ENCODE measurements at places on chromosomes 12 and 14. TPM values are rescaled to one million over a fixed set of nuclear protein-coding genes. Genes with fewer than 3 reads are reported as not detected.
A peak's percentile ranks its signal among the peaks of the same experiment; 100 is the strongest.

The ANG gene
- total RNA-seq, result 2.3 TPM

DNA sequence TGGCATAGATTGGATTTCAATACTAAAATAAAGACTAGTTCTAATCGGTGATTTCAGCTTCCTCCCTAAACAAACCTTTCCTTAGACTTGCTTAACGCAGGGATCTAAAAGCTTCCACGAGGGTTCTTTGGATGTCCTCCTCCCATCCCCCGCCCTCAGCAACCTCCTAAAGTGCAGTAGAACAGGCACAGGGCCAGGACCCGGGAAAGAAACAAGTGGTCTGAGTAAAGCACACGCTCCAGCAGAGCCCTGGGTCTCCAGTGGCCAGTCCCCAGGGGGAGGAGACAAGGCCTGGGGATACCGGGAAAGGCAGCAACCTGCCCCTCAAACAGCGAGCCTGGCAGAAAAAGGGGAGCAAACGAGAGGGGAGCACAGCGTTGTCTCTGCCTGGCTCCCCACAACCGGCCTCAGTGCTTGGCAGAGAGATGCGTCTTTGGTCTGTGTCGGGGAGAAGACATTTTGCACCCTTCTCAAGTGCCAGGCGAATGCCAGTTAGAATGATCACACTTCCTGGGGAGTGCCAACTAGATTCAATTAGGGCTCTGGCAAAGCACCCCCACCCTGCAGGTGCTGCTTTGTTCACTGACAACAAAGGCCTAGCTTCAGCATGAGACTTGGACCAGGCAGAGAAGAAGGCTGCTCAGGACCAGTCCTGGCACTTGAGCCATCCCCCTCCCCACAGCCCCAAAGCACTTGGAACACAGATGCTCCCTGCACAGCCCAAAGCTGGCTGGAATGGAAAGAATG is 17.1 kb upstream of the SLC6A12 start:
- DNase-seq, result no peak

DNA sequence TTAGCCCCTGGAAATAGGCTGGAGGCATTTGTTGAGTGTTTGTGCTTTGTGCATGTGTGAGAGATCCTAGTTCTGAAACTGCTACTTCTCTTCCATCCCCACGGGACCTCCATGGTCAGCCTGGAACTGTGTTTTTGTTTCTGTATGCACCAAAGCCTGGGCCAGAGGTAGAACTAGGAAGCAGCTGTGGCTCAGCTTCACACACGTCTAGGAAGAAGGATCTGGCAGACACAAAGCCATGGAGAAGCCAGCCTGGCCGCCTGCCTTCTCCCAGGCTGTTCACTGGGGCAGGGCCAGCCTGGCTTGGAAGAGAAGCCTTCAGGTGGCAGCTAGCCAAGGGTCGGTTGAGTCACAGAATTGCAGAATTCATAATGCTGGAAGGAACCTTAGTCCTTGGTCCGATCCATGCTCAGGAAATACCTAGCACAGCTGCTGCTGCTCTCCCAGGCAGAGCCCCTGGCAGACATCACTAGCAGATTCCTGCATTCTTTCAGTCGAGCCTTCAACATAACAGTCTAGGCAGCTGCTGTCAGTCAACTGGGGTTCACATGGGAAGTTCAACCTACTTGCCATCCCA is 27.0 kb downstream of the RIN3 start:
- DNase-seq, result peak; percentile 97

GRCh38 chr12:115960868-115961802 is 316.4 kb downstream of the MED13L start:
- DNase-seq, result no peak

DNA sequence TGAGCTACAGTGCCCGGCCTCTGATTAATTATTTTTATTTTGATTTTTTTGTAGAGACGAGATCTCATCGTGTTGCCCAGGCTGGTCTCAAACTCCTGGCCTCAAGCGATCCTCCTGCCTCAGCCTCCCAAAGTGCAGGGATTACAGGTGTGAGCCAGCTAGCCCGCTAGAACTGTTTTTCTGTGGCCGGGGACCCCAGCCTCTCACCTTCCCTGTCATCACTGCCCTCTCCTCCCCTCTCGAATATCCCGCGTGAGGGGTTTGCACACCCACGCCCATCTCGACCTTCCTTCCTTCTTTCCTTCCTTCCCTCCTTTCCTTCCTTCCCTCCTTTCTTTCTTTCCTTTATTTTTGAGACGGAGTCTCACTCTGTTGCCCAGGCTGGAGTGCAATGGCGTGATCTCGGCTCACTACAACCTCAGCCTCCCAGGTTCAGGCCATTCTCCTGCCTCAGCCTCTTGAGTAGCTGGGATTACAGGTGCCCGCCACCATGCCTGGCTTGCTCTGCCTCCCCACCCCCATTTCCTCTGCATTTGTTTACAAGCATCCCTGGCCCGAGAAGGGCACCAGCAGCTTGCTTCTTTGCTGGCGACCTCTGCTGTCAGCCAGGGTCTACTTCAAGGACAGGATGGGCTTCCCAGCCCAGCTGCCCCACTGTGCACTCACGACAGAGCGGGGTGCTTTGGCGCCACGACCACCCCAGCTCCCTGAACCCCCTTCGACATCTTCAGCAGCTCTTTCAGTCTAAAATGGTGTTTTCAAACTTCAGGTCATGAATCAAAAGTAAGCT is 4.3 kb upstream of the TRAF3 start:
- no peak for DNase-seq

The OXA1L gene
- total RNA-seq, result 42.4 TPM

GRCh38 chr12:49811961-49812401 is 16.2 kb downstream of the NCKAP5L start:
- DNase-seq, result no peak

The KCTD10 gene
- total RNA-seq, result 58.3 TPM

- DNase-seq, result peak; percentile 76
Observed at GRCh38 chr12:97573901-97574300, 111.3 kb downstream of the RMST start.

The DEGS2 gene
- not detected for total RNA-seq

GRCh38 chr12:29552324-29552927 is 54.9 kb upstream of the OVCH1 start:
- DNase-seq, result peak; percentile 33

GRCh38 chr12:26399381-26399780 is 204.0 kb downstream of the SSPN start:
- no peak for DNase-seq

DNA sequence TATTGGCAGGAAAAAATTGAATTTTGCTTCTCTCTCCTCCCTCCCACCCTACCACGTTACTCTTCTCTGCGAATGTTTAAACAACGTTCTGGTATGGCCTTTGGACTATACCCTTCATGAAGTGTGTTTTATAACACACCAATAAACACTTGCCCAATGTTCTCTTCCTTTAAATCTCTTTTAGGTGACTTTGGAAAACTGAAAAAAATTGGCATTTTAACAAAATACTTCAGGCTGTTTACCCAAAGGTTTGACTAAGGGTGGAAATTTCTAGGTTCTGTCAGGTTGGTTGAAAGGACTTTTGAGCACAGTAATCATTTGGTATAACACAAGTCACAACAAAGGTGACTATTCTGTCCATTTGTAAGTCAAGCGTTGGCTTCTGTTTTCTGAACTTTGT is 446.8 kb downstream of the AEBP2 start:
- no peak for DNase-seq

GRCh38 chr12:1618489-1618888 is 10.5 kb upstream of the WNT5B start:
- peak; percentile 87 for DNase-seq

- no peak for DNase-seq
Observed at GRCh38 chr12:57452181-57452936, 2.7 kb upstream of the INHBE start.

DNA sequence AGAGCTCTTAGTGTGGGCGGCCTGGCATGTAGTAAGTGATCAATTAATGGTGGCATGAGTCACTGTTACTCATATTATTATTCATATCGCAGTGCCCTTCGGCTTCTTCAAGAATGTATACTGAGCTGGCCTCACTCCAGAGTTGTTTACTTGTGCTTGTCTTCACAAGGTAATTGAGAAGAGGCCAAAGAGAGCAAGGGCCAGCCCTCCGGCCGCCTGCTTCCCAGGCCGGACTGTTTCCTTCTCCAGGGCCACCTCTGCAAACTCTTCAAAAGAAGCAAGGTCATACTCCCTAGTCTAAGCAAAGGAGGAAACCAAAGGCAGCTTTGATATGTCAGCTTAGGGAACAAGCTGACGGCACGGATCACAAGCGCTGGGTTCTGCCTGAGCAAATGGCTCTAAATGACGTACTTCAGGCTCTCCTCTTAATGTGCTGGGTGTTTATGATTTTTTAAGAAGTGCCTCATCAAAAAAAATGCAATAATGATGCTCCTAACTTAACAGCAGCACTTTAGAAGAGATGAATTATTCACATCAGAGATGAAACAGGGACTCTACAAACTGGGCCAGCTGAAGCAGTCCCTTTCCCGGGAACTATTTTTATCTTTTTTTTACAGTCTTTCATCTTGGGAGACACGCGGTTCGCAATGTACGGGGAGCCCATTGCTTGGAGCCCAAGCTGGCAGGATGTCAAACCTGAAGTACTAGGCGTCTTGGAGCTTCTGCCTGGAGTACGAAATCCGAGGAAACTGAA is 65.6 kb upstream of the DLK1 start:
- DNase-seq, result peak; percentile 7

The ARMH4 gene
- 16.2 TPM for total RNA-seq

DNA sequence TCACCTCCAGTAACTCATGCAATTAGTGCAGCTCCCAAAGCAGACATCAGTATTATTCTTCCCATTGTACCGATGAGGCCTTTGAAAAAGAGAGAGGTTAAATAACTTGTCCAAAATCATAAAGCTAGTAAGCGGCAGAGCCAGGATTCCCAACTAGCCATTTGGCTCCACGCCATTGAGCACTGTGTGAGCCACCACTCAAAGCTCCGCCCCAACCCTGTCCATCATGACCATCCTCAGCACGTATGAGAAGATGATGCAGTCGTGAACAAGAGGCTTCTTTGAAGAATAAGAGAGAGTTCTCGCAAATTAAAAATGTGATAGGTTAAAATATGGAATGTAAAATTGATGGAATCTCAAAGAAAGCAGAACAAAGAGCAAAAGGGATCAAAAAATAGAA is 14.6 kb downstream of the CLMN start:
- DNase-seq, result no peak

GRCh38 chr12:131850856-131851559 is 22.8 kb downstream of the MMP17 start:
- peak; percentile 27 for DNase-seq

DNA sequence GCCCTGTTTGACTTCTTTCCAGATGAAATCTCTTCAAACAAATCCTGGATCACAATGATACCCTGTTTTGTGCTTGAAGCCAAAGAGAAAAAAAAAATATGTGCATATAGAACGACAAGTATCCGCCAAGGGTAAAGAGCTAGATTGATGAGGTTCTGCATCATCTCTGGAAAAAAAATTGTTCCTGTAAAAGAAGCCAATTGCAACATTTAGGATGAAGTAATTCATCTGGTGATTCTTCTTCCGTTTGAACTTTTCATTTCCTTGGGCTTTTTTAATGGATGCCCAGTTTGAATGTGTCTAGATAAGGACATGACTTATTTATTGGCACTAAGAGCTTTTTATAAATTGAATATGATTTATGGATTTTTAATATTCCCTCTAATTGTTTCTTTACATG is 38.1 kb upstream of the NPAS3 start:
- no peak for DNase-seq

The LALBA gene
- total RNA-seq, result not detected

DNA sequence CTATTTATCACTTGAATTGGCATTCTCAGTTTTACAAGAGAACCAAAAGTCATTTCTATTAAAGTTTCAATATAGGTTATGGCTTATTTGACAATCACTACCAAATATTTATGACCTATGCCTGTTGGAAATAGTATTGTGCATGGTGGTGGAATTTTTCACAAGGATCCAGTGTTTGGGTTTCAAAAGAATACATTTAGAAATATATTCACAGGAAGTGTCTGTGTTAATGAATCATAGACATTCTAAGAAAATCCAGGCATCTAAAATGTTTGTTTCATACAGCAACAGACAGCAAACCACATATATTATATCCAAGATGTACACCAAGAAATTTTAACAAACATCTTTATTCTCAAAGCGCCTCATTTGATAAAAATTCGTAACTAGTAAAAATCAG is 92.7 kb downstream of the MED13L start:
- no peak for DNase-seq

The TMEM63C gene
- 0.17 TPM for total RNA-seq

DNA sequence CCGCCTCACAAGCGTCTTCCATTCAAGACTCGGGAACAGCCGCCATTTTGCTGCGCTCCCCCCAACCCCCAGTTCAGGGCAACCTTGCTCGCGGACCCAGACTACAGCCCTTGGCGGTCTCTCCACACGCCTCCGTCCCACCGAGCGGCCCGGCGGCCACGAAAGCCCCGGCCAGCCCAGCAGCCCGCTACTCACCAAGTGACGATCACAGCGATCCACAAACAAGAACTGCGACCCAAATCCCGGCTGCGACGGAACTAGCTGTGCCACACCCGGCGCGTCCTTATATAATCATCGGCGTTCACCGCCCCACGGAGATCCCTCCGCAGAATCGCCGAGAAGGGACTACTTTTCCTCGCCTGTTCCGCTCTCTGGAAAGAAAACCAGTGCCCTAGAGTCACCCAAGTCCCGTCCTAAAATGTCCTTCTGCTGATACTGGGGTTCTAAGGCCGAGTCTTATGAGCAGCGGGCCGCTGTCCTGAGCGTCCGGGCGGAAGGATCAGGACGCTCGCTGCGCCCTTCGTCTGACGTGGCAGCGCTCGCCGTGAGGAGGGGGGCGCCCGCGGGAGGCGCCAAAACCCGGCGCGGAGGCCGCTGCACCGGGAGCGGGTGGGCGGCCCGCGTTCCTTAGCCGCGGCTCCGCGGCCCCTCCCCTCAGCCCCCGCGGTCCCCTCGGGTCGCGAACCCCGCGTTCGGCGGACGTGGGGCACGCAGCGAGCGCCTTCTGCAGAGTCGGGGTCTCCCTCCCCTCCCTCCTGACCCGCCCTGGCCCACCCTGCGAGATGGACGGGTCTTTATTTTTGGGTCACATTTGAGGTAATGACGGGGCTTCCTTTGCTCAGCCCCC is at the start of gene UBC:
TSS of gene UBC (minus strand) at position 259 of the 847 bp plus-strand sequence. CDS start 879 bp downstream, outside the sequence.
- peak; percentile 51 for DNase-seq

DNA sequence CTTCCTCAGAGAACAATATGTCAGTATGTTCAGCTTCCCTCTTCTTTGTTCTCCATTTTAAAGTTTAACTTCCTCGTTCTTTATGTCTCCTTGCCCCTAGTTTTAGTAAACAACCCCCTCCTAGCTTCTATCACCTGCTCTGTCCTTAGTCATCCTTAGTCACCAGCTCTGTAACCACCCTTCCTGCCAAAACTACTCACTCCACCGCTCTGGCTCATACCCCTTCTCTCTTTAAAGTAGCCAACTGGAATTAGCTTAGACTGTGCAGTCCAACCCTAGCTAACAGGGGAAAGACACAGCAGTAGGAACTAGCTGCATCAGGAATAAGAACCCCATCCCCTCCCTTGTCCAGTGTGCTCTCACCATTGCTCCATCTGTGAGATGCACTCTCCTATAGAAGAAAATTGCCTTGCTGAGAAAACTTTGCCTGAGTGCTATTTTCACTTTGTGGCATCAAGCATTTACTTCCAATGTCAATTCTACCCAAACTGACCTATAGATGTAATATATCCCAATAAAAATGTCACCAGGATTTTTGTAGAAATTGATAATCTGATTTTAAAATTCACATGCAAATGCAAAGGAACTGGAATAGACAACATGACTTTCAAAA is 603.2 kb downstream of the C12orf50 start:
- peak; percentile 53 for DNase-seq

- peak; percentile 18 for DNase-seq
Observed at GRCh38 chr14:94334872-94335271, 11.7 kb upstream of the SERPINA6 start.

The AACS gene
- 43.3 TPM for total RNA-seq

GRCh38 chr14:64947710-64948611 is 5.4 kb upstream of the GPX2 start:
- no peak for DNase-seq
